Globus pallidus (tissue), 1 donor: ENCODE measurements at places on chromosomes 3 and 15.

GRCh38 chr3:132268956-132269355 lies 48.3 kb upstream of the ACP3 start:
- no peak for DNase-seq

DNA sequence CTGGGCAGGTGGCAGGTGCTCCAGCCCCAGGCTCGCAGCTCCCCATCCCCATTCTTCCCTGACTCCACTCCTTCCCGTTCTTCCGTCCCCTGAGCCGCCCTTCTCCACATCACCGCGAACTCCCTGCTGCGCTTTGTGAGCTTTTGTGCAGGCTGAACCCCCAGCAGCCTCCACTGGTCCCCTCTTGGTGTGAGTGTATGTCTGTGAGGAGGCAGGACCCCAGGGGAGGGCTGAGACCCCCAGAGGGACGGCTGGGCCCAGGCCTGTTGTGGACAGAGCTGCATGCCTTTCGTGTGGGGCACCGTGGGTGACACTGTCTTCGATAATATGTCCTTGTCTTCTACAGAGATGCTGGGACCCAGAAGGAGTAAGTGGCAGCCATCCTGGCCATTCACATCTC lies 7.3 kb upstream of the ITIH3 start:
- no peak for DNase-seq

DNA sequence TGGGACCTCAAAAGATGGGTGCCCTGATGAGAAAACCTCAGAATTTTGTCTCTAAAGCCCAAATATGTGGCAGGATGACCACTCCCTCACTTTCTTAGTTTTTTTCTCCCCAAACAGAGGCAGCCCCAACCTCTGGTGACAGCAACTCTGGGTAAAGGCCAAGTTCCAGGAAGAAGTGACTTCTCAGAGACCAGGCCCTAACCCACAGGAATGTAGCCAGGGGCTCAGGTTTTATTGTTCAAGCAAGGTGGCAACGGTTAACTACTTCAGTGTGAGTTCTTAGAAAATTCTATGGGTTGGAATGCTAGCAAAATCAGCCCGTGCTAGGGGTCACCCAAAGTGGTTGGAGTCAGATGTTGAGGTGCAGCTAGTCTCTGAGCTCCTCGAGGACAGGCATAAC lies 5.1 kb upstream of the DNAJA4 start:
- no peak for DNase-seq

DNA sequence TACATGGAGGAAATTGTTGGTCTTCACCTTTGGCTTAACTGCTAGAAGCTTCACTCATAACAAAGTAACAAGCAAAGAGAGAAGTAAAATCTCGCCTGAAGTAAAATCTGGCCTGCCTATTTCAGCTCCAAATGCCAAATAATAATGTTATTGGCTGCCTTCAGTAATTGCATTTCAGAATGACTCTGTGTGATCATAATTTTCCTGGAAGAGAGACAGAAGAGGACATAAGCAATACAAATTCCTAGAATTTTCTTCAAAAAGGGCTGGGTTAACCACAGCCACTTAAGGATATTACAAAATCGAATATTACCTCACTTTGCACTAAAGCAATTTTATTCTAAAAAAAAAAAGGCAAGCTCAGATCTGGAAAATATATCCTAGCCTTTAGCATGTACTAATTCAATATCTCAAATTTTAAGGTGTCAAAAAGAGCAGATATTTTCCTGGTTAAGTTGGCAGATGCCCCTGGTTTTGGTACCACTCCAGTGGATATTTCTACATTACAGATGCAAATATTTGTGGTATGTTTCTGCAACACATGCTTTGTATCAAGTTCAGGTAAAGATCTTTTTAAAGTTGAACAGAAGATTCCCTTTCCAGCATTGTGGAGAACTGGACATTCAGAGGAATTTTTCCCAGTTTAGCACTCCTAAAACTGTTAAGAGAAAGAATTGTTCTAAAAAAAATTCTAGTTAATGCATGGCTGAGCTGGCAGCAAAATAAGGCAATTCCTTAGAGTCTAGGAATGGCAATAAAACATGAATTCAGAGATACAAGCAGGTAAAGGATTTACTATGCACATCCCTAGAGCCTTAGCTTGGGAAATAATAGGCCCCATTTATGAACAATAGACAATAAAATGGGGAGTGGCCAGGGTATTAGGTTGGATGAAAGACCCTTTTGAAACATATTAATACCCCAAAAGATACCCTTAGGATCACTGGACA lies 116.7 kb downstream of the STAC start:
- DNase-seq = no peak

DNA sequence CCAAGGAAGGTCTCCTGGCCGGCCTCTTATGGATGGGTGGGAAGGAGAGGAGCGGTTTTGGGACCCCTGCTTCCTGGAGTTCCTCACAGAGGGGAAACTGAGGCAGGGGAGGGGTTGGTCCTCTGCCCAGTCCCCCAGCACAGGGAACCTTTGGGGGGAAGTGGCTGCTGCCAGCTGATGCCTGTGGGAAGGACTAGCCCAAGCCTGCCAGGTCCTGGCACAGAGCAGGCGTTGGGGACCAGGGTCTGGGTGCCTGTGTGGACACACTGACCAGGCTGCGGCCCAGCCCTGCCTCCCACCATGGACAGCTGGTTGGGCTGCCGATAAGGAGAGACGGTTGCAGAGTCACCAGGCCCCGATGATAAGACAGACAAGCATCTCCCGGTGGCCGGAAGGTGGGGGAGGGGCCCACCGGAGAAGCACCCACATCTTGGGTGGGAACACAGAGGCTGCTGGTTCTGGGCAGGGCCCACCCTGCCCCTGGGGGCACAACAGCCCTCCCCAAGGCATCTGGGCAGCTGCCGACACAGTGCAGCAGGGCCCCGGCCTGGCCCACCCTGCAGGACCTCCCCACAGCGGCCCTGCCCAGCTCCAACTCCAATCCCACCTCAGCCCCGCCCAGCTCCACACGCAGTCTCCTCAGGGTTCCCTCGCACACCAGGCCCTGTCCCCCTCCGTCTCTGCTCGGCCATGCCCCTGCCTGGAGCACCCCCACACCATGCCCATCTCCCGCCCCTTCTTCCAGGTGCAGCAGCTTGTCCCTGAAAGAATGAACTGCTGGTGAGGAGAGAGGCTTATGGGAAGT lies 50.7 kb downstream of the DNAJB8 start:
- no peak for DNase-seq

- no peak for DNase-seq
Measured at GRCh38 chr3:39896184-39896583, 86.8 kb downstream of the MYRIP start.

GRCh38 chr15:85954586-85954985 lies 125.1 kb upstream of the AGBL1 start:
- no peak for DNase-seq

GRCh38 chr15:93929375-93930094 lies 301.8 kb upstream of the MCTP2 start:
- DNase-seq = no peak

- no peak for DNase-seq
Measured at GRCh38 chr15:23370578-23370977, 16.0 kb downstream of the GOLGA8S start.

DNA sequence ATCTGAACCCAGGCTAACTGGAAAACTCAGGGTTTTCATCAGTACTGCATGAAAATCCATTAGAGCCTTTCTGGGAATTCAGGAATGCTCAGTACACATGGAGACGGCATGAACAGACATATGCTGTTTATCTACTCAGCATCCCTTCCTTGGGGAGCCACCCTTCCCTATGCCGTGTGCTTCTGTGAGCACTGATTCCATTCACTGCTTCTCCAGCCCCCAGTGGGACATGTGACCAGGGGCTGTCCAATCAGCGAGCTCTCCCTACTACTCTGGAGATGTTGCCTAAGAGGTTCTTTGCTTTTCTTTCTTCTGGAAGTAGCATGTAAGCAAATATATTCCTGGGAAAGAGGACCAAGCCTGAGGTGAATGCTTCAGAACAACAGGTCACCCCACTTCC lies 5.6 kb upstream of the PCOLCE2 start:
- no peak for DNase-seq

DNA sequence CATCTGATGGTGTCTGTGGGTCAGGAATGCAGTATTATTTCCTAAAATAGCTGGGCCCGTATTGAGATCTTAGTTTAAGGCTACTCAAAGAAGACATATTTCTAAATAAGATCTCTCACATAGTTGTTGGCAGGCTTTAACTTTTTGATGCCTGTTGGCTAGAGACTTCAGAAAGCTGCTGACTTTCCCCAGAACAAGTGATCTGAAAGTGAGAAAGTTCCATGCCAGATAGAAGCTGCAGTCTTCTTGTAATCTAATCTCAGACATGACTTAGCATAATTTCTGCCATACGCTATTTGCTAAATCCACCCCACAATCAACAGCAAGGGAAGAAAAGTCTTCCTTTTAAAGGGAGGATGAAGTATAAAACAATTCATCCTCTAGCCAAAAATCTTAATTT lies 867.1 kb downstream of the IGSF11 start:
- no peak for DNase-seq

DNA sequence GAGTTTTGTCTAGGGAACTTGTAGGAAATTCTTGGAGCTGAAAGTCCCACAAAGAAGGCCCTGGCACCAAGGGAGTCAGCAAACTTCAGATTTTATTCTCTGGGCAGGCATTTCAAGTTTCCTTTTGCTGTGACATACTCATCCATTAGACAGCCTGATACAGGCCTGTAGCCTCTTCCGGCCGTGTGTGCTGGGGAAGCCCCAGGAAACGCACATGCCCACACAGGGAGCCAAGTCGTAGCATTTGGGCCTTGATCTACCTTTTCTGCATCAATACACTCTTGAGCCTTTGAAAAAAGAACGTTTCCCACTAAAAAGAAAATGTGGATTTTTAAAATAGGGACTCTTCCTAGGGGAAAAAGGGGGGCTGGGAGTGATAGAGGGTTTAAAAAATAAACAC lies 15.0 kb downstream of the TIGIT start:
- DNase-seq = no peak

GRCh38 chr3:187295316-187296034 lies 3.9 kb upstream of the MASP1 start:
- DNase-seq = no peak

GRCh38 chr3:10483686-10484345 lies 21.6 kb downstream of the ATP2B2 start:
- DNase-seq = no peak

DNA sequence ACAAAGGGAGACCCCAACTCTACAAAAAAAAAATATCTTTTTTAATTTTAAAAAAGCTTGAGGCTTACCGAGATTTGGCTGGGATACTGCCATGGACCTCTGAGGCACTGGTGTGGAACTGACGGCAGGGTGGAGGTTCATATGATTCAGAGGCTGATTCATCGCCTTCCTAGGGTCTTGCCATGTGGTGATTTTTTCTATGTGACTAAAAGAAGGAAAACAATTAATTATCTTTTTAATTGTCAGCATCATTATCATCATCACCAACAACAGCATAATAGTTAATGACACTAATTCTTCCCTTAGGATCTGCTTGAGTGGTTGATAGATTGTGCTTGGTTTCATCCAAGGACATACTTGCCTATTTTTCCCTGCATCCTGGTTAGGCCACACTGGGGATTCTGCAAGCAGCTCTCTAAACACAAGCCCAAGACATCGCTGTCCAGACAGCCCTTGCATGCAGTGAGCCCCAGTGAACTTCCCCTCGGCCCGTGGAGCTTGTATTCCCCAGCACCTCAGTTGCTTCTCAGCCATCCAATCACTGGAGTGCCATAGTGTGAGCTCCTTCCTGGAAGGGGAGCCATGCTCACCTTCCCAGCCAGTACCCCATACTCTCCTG lies 84.9 kb downstream of the WWTR1 start:
- no peak for DNase-seq

GRCh38 chr3:15846606-15847005 lies 48.8 kb upstream of the ANKRD28 start:
- no peak for DNase-seq

GRCh38 chr15:70039917-70040316 lies 57.8 kb downstream of the TLE3 start:
- no peak for DNase-seq

GRCh38 chr15:71957026-71957425 lies 146.7 kb downstream of the NR2E3 start:
- DNase-seq = no peak

DNA sequence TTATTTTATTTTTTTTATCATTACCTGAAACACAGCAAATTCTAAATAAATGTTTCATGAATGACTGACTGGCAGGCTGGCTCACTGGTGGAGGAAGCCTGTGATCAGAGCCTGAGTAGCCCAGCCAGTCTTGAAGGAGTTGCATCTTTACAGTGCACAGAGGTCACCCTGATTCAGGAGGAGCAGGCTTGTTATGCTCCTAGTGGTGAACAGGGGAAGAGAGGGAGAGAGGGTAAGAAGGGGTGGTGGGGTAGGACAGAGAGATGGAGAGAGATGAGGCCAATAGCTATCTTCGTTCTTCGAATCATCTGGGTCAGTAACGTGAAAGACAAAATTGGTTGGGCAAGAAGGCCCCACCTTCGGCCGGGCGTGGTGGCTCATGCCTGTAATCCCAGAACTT lies 202.6 kb upstream of the MCTP2 start:
- DNase-seq = no peak

- DNase-seq = peak; percentile 77
Measured at GRCh38 chr15:38130740-38131498, 121.7 kb upstream of the SPRED1 start.

- no peak for DNase-seq
Measured at GRCh38 chr15:82934100-82934880, 18.2 kb downstream of the HOMER2 start.

DNA sequence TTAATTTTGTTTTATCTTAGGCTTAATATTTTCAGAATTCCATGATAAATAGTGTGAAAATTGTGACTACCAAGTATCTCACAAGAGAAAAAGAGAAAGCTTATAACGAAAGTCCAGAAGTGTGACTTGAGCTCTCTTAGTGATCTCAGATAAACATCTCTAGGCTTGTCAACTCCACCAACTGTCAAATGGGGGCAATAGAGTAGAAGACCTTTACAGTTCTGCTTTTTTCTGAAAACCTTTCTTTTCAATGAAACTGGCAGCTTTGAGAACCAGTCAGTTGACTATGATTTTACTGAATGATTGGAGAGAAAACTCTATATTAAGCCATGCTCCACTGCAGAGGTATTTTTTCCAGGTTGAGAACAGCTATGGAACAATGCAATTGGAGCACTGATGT lies 119.2 kb upstream of the TP63 start:
- no peak for DNase-seq
